Activated CD4-positive, alpha-beta T cell treated with anti-CD3 and anti-CD28 coated beads, Interleukin-2, Interleukin-6, amounts not matched to agents 100 ng/mL and 50 ng/mL, durations not matched to agents 16 hours and 8 hours (primary cell): ENCODE measurements at places on chromosomes 3 and 15.
A peak's percentile ranks its signal among the peaks of the same experiment; 100 is the strongest.

DNA sequence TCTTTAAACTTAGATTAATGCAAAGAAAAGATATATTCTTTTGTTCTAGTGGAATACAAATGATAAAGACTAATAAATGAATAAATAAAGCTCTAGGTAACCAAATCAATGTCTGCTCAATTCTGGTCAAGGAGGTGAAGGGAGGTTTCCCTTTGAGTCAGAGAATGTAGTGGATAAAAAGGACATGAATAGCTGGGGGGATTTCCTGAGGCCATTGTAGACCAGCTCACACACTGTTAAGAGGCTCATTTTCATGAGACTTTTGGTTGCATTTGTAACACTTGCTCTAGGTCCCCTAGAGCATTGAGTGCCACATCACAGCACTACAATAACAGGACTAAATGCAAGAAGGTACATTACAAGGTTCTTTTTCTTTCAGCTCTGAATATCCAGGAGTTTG, 170.7 kb downstream of the TIGIT start:
- no peak for DNase-seq

DNA sequence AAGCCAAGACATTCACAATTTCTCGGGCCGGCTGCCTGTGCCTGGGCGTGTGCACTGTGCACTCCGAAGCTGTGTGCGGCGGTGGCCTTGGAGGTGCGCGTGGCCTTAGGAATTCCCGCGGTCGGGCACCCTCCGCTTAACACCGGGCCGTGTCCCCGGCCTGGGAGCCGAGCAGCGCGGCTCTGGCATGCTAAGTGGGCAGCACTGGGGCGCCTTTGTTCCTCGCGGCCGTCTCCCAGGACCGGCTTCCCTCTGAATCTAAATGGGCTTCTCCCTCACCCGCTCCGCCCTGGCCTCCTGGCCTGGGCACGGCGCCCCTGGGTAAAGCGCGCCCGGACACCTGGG, 498 bp upstream of the ARNT2 start:
- DNase-seq = no peak

DNA sequence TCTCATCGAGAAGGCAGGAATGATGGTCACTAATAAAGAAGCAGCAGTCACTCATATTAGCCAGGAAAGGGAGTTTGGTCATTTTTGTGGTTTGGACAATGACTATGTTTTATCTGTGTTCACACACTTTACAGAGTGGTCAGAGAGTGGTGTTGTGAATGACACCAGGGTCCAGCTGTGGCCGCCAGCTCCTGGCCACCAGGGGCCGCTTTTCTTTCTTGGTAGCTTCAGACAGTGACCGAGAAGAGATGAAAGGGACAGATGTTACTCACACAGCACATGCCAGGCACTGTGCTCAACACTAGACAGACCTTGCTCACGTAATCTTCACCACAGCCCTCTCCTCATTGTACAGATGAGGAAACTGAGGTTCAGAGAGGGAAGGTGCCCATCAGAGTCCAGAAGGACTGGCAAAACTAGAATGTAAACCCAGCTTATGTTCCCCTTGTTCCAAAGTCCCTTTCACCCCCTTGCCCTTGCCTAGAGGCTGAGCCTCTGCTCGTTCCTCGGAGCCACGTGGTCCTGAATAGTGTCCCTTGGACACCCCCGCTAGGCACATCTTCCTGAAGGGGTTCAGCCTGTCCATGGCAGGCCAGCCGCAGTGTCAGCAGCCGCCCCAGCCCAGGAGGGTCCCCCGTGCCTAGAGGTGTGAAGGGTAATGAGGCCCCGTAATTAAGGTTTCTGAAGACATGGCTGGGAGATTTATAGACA, 55.6 kb downstream of the CYP11A1 start:
- DNase-seq = no peak

DNA sequence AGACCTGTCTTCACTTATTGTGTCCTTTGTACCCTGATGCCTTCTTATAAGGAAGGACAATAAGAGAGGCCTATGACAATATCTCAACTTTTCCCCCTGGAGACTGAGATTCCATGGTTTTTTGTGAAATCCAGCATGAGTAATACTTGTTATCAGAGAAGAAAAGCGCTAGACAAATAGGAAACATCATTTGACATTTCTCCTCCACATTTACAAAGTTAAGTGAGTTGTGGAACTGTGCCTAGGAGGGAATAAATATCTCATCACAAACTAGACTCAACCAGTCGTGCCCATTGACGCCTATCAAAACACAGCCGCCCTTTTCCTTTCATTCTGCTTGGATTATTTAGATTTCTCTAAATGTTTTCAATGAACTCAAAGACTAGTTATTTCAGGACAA, 253.1 kb downstream of the MECOM start:
- DNase-seq = no peak

DNA sequence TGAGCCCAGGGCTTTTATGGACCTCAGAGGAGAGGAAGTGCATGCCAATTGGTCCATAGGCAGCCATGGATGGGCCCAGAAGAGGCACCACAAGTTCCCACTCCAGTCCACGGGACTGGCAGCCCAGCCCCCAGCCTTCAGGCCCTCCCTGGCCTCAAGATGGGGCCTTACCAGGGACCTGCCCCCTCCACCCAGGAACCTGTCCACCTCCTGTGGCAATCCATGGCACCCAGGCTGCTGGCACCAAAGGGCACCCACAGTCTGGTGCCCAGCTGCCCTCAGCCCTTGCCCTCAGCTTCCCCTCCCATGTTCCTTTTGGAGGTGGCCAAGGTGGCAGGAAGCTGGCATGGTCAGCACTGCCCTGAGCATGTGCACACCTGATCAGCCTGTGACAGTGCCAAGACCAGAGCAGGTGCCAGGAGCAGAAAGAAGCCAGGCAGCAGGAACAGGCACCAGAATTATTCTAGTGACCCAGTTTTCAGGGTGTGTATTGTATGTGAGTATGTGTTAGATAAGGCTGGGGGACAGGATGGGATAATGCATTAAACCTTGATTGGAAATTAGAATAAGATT, 415.0 kb downstream of the NTRK3 start:
- no peak for DNase-seq

GRCh38 chr3:32256206-32256605, 17.7 kb downstream of the CMTM8 start:
- no peak for DNase-seq

DNA sequence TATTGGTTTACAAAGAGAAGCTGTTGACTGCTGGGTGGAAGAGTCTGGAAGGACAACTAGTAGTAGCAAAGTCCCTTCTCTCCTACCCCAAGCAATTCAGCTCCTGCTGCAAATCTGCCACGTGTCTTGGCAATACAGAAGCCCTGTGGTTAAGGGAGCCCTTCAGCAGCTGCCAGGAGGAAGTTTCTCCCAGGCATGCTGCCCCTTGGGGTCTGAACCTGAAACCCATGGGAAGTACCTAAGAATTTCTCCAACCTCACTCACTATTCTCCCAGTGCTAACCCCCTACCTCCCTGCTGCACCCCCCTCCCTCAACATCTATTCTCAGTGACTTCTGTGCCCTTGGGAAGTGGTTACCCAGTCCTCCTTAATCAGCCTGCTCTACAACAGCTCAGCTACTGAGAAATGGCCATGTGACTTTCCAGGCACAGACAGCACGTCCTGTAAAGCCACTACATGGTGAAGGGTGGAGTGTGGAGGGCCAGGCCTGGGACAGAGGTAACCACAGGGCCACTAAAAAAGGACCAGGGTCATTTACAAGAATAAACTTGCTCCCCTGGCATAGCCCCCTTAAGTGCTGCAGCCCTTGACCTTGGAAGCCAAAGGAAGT, 316.6 kb downstream of the NTRK3 start:
- DNase-seq = no peak

DNA sequence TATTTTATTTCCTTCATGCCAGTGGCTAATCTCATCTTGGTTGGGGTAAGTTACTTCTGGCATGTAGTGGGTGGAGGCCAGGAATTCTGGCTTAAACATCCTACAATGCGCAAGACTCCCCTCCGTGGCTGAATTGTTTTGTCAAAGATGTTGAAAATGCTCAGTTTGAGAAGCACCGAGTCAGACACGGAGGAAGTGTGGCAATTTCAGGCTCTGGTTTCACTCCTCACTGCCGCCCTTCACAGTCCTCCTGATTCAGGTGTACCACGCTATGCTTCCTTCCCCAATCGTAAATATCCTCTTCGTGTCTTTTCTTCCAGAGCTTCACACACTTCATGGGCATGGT, 150.7 kb downstream of the OPA1 start:
- DNase-seq = peak; percentile 12

DNA sequence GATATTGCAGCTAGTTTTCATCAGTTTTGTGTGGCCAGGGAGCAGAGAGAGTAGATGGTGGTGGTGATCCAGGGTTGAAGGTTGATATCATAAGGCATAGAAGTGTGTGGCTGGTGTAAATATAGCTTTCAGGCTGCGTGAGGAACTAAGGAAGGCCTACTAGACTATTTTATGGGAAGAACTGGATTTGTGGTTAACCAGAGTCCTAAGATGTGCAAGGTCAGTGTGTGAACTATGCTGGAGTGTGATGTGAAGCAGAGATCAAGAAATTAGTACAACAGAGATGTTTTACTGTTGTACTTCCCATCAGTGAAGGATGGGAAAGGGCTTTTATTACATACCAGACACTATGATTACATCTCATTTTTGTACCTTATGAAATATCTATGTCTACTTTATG, 41.5 kb downstream of the MAPK6 start:
- DNase-seq = no peak

- no peak for DNase-seq
These were observed 288.9 kb upstream of the C2CD4B start for GRCh38 chr15:62453981-62454380.

GRCh38 chr15:36579792-36580431, 486 bp downstream of the CDIN1 start:
- peak; percentile 23 for DNase-seq

- no peak for DNase-seq
These were observed 9.0 kb upstream of the PIK3R4 start for GRCh38 chr3:130755666-130756065.

DNA sequence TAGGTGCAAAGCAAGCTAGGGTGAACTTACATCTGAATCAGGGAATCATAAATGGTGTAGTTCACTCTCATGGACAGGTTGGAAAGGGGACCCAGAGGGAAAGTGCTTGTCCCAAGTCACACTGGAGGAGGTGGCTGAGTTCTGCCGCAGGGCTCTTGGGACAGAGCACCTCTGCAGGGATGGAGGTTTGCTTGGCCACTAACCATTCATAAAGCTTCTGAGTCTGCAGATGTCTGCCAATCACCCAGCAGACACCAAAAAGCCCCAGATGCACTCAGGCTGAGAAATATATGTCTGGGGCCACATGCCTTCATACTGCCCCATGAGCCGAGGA, 17.9 kb upstream of the RTP2 start:
- DNase-seq = no peak

DNA sequence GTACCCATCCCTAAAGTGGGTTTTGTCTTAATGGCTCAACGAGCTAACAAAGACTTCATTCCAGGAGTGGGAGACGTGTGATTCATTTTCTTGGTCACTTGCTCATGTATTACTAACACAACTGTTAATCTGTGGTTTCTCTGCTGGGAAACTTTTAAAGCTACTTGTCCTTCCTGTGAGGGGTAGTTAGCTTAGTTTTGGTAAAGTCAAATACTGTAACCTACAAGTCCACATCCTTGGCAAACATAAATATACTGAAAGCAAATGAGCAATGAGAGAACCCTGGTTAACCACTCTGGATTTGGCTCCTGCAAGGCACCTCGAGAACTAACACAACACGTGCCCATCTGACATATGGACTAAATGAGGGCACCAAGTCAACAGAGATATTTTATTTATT, 19.9 kb downstream of the NOX5 start:
- DNase-seq = peak; percentile 70

DNA sequence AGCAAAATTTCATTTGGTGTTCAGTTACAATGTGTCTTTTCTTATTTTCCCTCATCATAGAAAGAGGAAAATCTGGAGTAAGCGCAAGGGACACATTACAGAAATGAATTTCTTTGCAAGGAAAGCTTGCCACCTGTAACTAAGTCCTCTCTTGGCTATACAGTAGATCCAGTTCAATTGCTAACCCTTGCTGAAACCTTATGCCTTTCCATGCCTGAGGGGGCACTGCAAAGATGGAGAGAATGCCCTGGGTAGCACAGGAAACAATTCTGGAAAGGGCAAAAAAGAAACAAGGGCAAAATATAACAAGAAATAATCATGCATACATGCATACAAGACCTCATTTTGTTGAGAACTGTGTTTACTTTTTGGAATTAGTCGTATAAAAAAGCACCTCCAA, 4.3 kb downstream of the CADM2 start:
- no peak for DNase-seq

DNA sequence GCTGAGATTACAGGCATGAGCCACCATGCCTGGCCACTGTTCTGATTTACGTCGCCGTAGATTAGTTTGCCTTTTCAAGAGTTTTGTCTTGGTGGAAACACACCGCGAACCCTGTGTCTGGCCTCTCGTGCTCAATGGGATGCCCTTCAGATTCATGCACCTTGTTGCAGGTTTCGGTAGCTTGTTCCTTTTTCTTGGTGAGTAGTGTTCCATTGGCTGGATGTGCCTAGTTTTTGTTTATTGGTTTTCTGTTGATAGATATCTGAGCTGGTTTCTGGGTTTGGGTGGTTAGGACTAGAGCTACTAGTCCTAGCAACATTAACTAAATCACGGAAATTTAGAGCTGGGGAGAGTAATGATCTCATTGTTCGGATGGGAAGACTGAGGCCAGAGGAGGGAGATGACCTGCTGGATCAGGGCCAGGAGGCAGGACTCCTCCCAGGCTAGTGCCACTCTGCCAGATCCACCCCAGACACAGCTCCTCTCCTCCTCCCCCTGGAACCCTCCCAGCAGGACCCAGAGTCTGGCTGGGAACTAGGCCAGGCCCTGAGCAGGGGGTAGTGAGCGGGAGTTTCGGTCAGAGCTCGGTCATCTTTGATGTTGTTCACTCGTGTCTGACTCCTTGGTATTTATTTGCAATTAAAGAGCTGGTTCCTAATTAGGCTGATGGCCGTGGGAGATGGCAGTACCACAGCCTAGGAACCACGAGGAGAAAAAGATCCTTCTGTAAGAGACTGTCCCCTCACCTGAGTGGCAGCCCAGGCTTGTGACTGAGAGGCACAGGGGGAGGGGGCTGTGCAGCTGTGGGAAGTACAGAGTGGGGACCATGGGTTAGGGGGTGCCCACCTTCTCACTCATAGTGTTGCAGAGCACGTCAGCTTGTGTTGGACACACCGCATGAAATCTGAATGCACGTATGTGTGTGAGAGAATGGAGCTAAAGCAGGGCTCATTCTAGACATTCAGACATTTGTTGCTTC, 73.4 kb downstream of the SMAD6 start:
- DNase-seq = no peak

GRCh38 chr3:109081746-109082510, 36.0 kb downstream of the MORC1 start:
- DNase-seq = peak; percentile 48

GRCh38 chr3:62632510-62633294, 242.5 kb downstream of the CADPS start:
- DNase-seq = no peak

DNA sequence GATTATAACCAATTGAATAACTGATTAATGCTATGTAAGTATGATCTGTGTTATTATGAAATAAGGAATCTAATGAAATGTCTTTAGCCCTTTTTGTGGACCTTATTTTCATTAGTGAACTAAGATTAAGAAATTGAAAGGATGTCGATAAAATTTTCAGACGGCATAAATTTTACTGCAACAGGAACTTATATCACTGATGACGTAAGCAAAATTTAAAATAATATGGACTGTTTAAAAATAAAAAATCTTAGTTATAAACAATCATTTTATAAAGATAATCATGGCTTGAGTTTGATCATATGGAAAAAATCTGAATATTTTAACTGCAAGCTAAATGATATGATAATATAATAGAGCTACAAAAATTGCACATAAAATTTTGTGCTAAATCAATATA, 112.7 kb downstream of the SPATA16 start:
- no peak for DNase-seq

- peak; percentile 11 for DNase-seq
These were observed 326.4 kb downstream of the SV2B start for GRCh38 chr15:91426412-91426811.

GRCh38 chr3:47888986-47889757, 86.2 kb downstream of the DHX30 start:
- no peak for DNase-seq
